ENCODE measurements at places on chromosomes 1 and 21. TPM values are rescaled to one million over a fixed set of nuclear protein-coding genes. Genes with fewer than 3 reads are reported as not detected.
A peak's percentile ranks its signal among the peaks of the same experiment; 100 is the strongest.

The KRTAP19-1 gene
- not detected for total RNA-seq

- no peak for DNase-seq
Measured at GRCh38 chr1:1352786-1353388, 3.7 kb upstream of the DVL1 start.

GRCh38 chr1:60280256-60280655, 206.7 kb upstream of the C1orf87 start:
- peak; percentile 34 for DNase-seq

GRCh38 chr1:180230416-180230790, 339 bp downstream of the LHX4 start:
- DNase-seq, result no peak

GRCh38 chr1:102085896-102086295, 89.2 kb upstream of the OLFM3 start:
- no peak for DNase-seq

GRCh38 chr1:50902419-50902818, 57.6 kb downstream of the FAF1 start:
- DNase-seq, result no peak

The FAAH gene
- 2.1 TPM for total RNA-seq

The HECTD3 gene
- total RNA-seq, result 20.3 TPM

- no peak for DNase-seq
Measured at GRCh38 chr1:1593834-1594601, 5.9 kb downstream of the FNDC10 start.

The C4BPB gene
- total RNA-seq, result not detected

The BATF3 gene
- 3.3 TPM for total RNA-seq

GRCh38 chr1:186446152-186446551, 14.8 kb downstream of the PDC start:
- no peak for DNase-seq

DNA sequence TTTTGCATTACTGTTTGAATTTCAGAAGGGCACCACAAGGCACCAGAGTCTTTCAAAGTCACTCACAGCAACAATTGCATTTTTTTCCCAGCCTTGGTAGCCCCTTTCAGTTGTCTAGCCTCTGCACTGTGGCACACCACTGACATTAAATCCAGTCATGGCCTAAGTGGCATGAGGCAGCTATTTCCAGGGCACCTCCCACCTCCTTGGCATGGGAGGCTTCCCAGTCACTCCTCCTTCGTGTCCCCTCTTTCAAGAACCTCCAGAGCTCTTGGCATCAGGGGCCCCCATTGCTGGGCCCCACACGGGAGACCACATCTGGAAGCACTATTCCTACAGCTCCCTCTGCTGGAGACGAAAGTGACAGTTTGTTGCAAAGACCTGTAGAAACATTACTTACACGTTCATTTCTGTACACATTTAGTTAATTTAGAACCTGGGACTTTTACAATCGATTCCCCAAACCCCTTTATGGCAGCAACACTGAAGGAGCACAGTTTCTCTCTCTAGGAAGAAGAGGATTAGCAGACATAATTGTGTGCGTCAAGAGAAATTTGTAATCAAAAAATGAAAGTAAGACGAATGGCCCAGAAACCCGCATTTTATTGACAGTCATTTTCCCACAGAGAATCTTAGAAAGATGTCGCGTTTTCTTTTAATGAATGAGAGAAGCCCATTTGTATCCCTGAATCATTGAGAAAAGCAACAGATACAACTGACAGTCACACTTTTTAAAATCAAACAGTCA, 5.7 kb upstream of the CHD5 start:
- peak; percentile 52 for DNase-seq

- DNase-seq, result no peak
Measured at GRCh38 chr1:233079574-233079973, 129.2 kb downstream of the NTPCR start.

The PLEKHN1 gene
- under 0.01 TPM for total RNA-seq

DNA sequence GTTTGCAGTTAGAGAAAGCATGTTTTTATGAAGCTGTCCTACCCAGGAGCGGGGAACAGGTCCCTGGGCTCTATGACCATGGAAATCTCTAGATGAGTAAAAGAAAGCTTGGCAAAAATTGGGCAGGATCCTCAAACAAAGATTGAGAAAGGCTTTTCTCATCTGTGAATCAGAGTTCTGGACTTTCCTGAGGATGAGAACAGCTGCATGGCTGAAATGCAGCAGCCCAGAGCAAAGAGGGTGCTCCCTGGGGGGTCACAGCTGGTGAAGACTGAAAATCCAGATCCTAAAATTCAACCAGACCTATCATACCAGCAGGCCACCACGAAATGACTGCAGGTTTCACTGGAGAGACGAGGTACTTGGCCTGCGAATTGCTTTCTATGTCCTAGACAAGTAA, 65.7 kb upstream of the APP start:
- DNase-seq, result no peak

- no peak for DNase-seq
Measured at GRCh38 chr1:203250911-203251310, 21.4 kb upstream of the CHIT1 start.

DNA sequence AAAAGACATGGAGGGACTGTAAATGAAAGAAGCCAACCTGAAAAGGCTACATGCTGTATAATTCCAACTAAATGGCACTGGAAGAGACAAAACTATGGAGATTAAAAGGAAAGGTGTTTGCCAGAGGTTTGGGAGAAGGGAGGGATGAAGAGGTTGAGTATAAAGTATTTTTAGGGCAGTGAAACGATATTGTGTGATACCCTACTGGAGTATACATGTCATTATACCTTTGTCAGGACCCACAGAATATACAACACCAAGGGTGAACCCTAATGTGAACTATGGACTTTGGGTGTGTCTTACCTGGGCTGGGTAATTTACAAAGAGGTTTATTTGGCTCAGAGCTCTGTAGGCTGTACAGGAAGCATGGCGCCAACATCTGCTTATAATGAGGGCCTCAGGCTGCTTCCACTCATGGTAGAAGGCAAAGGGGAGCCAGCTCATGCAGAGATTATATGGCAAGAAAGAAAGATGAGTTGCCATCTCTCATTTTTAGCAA, 73.4 kb downstream of the CD2 start:
- no peak for DNase-seq

DNA sequence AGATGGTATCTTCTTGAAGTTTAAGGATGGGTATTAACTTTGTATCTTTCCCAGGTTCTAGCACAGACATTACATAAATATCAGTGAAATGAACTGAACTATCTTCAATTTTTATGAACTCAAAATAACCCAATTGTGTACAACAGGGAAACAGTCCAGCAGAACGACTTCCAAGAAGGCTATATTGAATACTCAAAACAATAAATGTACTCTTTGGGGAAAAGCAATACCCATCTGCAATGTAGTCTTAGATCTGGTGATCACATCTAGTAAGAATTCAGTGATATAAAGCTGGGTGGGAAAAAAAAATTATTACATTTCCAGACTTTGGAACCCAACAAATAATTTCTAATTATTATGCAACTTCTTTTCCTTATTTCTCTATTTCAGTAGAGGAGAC, 33.1 kb upstream of the GORAB start:
- peak; percentile 4 for DNase-seq

DNA sequence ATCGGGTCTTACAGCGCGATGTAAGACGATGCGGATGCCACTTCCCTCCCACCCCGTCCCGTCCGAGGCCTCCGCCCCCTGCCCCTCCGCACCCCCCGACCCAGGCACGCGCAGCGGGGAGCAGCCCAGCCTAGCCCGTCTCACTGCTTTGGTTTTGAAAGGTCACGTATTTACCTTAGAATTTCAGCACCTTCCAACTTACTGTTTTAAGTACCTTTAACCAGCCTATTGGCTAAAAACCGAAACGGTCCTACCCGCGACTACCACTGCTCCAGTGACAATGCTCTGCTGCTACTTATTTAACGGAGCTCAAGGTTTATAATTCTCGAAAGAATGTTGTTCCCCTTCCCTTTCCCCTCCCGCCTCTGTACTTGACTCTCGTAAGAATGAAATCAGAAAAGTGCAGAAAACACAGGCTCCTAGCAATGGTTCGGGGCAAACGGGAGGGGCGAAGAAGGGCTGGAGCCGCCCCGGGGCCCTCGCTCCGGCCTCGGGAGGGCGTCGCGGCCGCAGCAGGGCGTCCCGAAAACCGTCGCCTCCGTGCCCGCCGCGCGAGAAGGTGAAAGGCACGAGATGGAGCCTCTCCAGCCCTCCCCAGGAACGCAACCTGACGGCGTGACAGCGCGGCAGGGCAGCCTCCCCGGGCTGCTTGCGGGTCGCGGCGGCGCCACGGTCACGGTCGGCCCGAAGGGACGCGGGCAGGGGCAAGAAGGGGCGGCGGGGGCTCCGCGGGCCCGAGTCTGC, 667 bp downstream of the TMEM50B start:
- peak; percentile 27 for DNase-seq

GRCh38 chr1:241020851-241021697, 335.9 kb downstream of the RGS7 start:
- no peak for DNase-seq

The ARHGEF16 gene
- total RNA-seq, result 0.17 TPM

GRCh38 chr1:168360151-168361021, 79.7 kb downstream of the TBX19 start:
- peak; percentile 47 for DNase-seq

GRCh38 chr21:16811970-16812369, 700.9 kb upstream of the CXADR start:
- no peak for DNase-seq

The FCGR2B gene
- not detected for total RNA-seq

DNA sequence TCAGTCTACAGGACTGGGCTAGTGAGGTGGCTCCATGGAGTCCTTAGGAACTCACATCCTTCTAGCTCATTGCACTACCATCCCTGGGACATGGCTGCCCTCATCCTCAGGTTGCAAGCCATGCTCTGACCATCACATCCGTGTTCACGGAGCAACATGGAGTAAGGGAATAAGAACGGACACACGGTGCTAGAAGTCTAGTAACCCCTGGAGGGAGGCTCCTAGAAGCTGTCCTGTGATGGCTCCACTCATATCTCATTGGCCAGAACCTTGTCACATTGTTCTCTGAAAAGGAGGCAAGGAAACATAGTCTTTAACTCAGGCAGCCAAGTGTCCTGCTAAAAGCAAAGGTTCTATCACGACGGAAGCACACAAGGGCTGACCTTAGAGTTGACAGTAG, 3.9 kb downstream of the MRAP start:
- no peak for DNase-seq

- peak; percentile 57 for DNase-seq
Measured at GRCh38 chr1:207672522-207673130, 27.7 kb downstream of the CR1L start.

DNA sequence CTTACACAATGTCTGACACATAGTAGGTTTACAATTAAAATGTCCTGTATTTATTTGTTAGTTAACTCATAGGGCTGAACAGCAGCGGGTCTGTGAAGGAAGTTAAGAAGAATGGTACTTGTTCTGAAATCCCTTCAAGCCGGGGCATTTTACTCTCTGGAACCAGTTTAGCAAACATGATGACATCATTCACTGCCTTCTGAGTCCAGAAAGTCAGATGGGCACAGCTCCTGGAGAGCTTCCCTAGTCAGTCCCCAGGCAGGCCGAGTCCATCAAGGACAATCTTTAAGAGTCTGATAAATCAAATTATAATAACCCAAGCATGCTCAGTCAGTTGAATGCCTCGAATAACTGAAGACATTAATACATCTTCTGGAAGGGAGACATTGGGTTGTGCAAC, 125.4 kb upstream of the DAB1 start:
- DNase-seq, result no peak

GRCh38 chr21:21907271-21907670, 909.1 kb downstream of the NCAM2 start:
- DNase-seq, result no peak

DNA sequence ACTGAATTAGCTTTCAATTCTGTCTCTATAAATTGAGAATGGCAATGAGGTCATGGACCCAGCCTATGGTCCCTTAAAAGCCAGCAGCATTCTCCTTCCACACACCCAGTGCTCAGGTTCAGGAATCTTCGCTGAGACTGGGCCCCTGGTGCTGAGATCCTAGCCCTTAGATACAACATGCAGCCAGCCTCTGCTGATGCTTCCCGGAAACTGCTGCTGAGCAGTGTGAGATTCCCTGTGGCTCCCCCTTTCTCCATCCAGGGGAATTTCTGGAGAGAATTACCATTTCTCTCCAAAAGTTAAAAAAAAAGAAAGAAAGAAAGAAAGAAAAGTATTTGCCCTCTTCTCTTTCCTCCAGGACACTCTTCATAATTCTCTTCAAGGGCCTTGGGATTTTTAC, 31.7 kb upstream of the RALGPS2 start:
- peak; percentile 38 for DNase-seq

The CLDN17 gene
- not detected for total RNA-seq

DNA sequence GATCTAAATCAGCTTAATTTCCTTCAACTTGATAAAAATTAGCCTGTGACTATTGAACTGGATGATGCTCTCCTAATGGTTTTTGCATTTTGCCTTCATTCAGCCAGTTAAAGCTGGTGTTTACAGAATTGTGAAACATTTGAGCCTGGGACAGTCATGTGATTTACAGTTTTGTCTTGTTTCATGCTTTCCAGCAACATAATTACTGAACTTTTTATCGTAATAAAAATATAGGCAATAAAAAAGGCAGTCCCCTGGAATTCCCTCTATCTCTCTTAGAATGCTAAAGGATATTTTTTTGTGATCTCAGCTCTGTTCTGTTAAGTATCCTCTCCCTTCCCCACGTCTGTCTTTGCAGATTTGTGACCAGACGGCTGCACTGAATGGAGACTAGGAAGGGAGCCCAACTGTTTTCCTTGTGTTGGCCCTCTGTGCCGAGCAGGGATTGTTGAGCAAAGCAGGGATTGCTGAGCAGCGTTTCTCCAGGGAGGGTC, 70.3 kb upstream of the RGL1 start:
- DNase-seq, result peak; percentile 72

- DNase-seq, result no peak
Measured at GRCh38 chr1:241738284-241739078, 86.4 kb downstream of the WDR64 start.

The KIF21B gene
- total RNA-seq, result under 0.01 TPM

The BEND5 gene
- 0.77 TPM for total RNA-seq

GRCh38 chr1:113861641-113862040, 9.9 kb downstream of the PTPN22 start:
- DNase-seq, result no peak

DNA sequence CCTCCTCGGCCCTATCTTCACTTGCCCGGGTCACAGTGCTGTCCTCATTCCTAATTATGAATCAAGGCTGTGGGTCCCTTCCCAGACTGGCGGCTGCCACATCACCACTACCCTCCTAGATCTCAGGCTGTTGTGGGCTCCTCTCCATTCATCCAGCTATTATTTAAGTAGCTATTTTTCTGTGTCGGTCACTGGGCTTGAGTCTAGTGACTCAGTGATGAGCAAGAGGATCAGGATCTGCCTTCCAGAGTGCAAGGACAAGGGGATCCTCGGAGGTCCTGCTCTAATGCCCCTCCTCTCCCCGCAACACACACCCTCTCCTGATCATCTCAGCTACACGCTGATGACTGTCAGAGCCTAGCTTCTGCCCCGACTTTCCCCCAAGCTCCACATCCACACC, 34.1 kb downstream of the CDCP2 start:
- DNase-seq, result peak; percentile 37

GRCh38 chr1:4171480-4172450, 271.7 kb upstream of the C1orf174 start:
- no peak for DNase-seq

- no peak for DNase-seq
Measured at GRCh38 chr1:213083112-213083445, 32.0 kb downstream of the RPS6KC1 start.

All from fibroblast of lung (primary cell).